ENCODE measurements at places on chromosomes 12 and 14. TPM values are rescaled to one million over a fixed set of nuclear protein-coding genes. Genes with fewer than 3 reads are reported as not detected.

- no peak for DNase-seq
These were observed 35.9 kb upstream of the PZP start for GRCh38 chr12:9243999-9244649.

- no peak for DNase-seq
These were observed 252.7 kb downstream of the MED13L start for GRCh38 chr12:116024769-116025168.

- no peak for DNase-seq
These were observed 152.4 kb downstream of the VRK1 start for GRCh38 chr14:96949594-96949993.

DNA sequence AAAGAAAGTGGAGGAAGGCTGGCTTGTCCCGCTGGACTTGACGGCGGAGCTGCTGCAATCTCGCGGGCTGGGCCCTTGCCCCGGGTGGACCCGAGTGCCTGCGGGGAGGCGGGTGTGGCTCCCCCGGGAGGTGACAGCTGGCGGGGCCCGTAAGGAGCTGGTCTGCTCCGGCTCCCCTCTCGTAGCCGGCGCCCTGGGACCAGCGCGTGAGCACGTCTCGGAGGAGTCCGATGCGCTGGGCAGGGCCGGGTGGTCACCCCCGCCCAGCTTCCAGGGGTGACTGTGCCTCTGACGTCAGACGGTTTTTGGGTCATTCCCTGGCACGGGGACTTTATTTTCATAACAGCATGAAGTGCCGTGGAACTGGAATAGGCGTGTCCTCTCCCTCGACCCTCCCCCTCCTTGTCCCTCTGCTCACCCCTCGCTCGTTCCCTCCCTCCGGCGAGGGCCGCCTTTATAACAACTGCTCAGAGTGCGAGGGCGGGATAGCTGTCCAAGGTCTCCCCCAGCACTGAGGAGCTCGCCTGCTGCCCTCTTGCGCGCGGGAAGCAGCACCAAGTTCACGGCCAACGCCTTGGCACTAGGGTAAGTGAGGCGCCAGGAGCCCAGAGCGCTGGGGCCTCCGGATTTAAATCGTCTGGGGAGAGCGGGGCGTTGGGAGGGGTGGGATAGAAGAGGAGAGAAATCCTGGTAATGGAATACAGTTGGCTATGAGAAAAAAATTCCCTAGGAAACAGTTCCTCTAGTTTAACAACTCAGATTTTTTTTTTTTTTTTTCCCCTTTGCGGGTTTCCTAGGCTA, at the start of gene GPRC5A:
Gene GPRC5A, plus strand, starts transcription at position 483 of the 801 bp plus-strand sequence. CDS start 16,688 bp downstream, outside the sequence.
- DNase-seq, result peak; percentile 92

DNA sequence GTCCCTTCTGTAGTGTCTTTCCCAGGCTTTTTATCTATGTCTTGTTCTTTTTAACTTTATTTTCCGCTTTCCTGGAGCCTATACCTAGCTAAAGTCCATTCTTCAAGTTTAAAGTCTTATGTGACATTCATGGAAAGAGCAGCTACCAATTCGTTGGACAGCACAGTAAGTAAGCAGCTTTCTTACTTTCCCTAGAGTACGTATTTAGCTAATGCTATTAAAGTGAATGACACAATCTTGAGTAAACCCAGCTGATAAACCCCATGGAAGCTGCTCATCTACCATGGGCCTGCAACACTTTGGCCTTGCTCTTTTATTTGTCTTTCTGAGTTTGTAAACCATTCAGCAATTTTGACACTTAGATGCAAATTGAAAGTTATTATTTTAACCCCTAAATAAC, 30.0 kb downstream of the ALX1 start:
- no peak for DNase-seq

GRCh38 chr12:65602610-65603295, 221.5 kb upstream of the HMGA2 start:
- DNase-seq, result peak; percentile 91

GRCh38 chr12:124716208-124717130, 147.2 kb downstream of the SCARB1 start:
- no peak for DNase-seq

DNA sequence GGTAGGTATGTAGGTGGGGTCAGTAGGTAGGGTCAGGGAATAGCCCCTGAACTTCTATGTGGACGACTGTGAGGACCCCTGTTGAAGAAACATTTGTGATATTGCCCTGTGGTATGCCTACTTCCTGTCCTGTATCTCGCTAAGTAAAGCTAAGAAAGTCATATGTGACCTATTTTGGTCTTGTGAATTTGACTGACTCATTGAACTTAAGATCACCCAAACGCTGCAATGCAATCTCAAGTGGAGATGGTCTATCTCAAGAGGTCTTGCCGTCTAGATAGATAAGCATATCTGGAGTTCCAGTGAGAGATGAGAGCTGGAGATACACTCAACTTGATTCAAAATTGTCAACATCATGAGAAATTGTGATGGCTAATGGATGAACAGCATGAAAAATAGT, 73.8 kb downstream of the TRAFD1 start:
- no peak for DNase-seq

DNA sequence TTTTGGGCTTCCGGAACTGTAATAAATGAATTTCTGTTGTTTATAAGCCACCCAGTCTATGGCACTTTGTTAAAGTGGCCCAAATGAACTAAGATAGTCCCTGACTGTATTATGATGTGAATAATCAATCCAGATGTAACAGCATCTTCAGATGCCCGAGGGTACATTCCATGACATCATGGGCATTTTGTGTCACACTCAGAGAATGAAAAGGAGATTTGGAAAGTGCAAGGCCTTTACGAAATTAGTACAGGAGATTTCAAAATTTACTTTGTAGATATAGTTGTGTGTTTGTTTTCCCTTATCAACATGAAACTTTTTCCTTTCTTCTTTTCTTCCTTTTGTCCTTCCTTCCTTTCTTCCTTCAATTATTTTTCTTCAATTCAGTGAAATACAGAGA, 54.2 kb upstream of the AMIGO2 start:
- DNase-seq, result peak; percentile 63

GRCh38 chr12:105425254-105426174, 95.0 kb downstream of the C12orf75 start:
- no peak for DNase-seq

GRCh38 chr12:68786929-68787328, 21.0 kb upstream of the MDM2 start:
- DNase-seq, result no peak

- DNase-seq, result no peak
These were observed 76.1 kb upstream of the HECTD1 start for GRCh38 chr14:31283578-31284252.

DNA sequence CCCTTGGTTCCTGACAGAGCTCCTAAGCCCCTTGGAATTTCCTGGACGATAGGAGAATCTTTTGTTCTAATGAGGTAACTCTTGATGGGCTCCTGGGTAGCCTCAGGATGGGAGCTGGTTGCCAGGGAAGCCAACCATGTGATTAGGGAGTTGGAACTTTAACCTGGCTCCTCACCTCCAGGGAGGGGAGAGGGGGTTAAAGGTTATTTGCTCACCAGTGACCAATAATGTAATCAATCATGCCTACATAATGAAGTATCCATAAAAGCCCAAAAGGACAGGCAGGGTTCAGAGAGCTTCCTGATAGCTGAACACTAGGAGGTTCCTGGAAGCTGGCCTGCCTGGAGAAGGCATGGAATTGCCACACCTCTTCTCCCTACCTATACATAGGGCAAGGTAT, 6.2 kb upstream of the CNOT2 start:
- no peak for DNase-seq

GRCh38 chr12:100737168-100737567, 57.4 kb upstream of the ANO4 start:
- DNase-seq, result no peak

The FOXN4 gene
- not detected for total RNA-seq

The SSTR1 gene
- total RNA-seq, result under 0.01 TPM

The RERG gene
- not detected for total RNA-seq

The FAM90A1 gene
- total RNA-seq, result not detected

The SLC17A8 gene
- total RNA-seq, result not detected

The TMTC1 gene
- 0.84 TPM for total RNA-seq

The AVPR1A gene
- not detected for total RNA-seq

The SRRM4 gene
- total RNA-seq, result not detected

The AACS gene
- 19.2 TPM for total RNA-seq

Measured in RPMI7951 (cell line).